Stimulated activated CD8-positive, alpha-beta memory T cell treated with anti-CD3 and anti-CD28 coated beads, Interleukin-12 subunit alpha, Interleukin-12 subunit beta, amount 100 ng/mL, for 1 hour (primary cell): ENCODE measurements at places on chromosomes 2 and 18.

DNA sequence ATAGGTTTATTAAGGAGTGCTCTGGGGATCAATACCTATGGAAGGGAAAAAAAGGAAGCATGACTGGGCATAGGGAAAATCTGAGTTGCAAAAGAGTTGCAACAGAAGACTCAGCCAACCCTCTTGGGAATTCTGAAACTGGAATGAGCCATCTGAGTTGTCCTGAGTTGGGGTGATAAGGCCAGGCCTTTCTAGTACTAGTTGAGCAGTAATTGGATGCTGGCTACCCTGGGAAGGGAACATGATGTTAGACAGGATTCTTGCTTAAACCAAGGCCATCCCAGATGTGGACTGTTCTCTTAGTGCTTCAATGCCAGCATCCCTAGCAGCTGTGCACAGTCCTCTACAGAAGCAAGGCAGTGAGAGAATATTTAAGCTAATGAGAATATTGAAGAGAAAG lies 348.8 kb upstream of the GULP1 start:
- DNase-seq = no peak

DNA sequence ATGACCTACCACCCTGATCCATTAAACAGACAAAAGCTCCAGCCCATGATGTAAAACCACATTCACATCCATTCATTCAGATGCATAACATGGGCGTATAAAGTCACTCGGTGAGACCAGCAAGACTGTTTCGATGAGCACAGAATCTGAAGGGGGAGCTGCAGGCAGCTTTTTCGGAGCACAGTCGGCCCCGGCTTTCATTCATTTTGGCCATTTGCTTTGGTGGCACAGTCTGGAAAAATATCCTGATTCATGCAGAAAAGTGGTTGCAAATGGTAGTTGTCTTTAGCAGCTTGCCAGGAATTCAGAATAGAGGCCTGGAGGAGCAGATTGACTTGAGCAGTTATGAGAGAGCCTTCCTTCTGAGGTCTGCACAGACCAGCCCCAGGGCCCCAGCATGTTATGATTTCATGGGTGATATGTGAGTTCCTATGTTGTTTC lies 11.2 kb downstream of the ARID5A start:
- DNase-seq = no peak

DNA sequence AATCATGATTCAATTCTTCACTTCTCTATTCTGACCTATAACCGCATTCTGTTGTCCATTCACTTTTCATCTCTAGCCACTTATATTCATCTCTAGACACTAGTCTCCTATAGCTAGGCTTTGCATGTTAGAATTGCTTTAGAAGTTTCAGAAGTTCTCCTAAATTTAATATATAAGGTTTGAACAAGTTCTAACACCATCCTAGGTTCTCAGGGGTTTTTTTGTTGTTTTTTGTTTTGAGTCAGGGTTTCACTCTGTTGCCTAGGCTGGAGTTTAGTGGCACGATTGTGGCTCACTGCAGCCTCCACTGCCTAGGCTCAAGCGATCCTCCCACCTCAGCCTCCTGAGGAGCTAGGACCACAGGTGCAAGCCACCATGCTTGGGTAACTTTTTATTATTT lies 19.9 kb downstream of the WDSUB1 start:
- no peak for DNase-seq

DNA sequence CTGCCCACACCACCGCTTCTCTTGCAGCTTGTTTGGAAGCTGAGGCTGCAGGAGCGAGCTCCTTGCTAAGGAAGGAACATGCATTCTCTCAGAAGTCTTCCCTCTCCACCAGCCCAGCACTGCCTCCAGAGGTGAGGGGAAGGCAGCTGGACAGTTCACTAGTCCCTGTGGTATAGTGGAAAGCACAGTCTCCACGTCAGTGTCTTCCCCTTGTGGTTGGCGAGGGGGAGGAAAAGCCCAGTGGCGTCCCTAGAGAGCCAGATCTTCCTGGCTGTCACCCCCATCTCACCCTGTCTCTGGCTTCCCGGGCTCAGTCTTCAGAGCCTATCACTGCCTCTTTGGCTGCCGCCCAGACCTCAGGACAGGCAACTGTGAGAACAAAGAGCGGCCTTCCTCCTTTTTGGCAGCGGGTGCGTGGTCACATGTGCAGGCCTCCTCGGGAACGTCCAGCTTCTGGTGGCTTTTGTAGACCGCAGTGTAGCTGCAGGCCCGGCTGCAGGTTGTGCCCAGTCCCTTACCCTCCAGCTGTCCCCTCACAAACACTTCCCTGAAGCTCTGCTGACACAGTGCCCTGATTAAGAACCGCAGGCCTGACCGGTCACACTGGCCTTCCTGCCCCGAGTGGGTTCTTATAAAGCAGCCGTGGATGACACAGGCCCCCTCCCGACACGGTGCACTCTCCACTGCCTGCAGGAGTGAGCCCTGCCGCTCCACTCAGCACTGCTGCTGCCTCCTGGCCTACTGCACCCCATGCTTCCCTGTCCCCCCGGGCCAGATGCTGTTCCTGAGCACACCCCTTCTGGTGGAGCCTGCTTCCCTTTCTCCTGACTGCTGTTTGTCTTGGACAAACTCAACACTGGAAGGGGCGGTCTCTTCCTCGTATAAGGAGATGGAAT lies 90.9 kb downstream of the RNF144A start:
- DNase-seq = no peak

DNA sequence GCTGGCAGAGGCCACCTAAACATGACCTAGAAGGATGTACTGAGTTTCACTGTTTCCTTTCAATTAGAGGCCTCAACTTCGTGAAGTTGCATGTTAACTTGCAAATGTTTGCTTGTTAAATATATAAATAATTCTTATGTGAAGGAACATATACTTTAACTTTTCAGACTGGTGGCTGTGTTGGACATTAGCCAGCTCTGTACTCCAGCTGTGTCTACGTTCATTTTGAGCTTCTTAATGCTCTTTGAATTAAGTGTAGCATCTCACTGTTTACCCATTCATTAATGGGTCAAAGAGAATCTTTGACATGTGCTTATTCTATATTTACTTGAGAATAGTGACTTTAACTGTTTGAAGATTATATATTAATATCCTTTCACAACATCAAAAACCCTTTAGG lies 823.2 kb upstream of the ID2 start:
- DNase-seq = no peak

DNA sequence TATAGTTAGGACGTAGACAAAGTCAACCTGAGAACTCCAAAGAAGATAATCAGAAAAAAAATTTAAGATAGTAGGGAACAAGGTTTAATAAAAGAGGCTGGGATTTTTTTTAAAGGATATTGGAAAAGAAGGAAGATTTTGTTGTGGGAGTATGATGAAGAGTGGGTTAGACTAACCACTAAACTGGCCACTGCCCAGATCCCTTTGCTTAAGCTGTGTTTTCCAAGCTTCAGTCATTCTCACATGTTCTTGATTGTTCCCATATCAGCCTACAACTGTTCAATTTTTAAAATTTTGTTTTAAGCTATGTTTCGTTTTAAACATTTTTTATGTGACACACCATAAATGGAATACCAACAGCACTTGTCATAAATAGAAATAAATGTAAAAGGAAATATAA lies 284.5 kb upstream of the MMADHC start:
- no peak for DNase-seq

GRCh38 chr2:51212374-51212773 lies 180.4 kb upstream of the NRXN1 start:
- DNase-seq = no peak

DNA sequence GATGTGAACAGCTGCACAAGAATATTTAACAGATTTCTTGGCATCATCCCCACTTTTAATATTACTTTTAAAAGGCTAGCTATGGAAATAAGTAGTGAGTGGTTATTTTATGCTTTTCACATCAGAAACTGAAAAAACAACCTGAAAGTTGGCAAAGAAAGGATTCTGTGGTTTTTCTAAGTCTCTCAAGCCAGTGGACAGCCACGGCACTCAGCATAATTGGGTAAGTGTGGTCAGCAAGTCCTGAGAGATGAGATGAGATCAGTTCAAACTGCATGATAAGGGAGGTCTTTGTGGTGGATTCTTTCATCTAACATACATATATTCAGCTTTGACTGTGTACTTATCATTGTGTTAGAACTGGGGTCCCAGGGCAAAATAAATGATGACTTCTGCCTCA lies 105.2 kb downstream of the LYPD6B start:
- DNase-seq = no peak

DNA sequence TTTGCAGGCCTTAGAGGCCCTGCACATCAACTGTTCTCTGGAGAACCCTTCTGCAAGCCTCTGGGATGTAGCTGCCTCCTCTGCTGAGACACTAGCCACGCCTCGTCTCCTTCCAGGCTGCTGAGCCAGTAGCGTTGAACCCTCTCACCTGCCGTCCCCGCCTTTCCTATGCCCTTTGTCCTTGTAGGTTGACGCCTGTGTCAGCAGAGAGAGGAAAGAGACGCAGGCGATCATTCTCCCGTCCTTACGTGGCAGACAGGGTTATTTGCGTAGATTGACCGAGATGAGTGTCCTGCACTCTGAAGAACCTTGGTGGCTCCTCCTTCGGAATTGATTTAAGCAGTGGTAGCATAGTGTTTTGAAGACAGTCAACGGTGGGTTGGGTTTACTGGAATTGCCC lies 27.8 kb downstream of the ID2 start:
- no peak for DNase-seq

- DNase-seq = no peak
Observed at GRCh38 chr2:238102865-238103264, 2.7 kb downstream of the ESPNL start.

GRCh38 chr2:162073888-162074631 lies at the start of gene DPP4:
Gene DPP4, minus strand, starts transcription at chr2:162074215. Its CDS starts 234 bp downstream, at chr2:162073981.
- DNase-seq = no peak

- no peak for DNase-seq
Observed at GRCh38 chr2:31163011-31163539, 24.8 kb upstream of the GALNT14 start.

- DNase-seq = no peak
Observed at GRCh38 chr2:30480703-30481322, 33.8 kb downstream of the LCLAT1 start.

DNA sequence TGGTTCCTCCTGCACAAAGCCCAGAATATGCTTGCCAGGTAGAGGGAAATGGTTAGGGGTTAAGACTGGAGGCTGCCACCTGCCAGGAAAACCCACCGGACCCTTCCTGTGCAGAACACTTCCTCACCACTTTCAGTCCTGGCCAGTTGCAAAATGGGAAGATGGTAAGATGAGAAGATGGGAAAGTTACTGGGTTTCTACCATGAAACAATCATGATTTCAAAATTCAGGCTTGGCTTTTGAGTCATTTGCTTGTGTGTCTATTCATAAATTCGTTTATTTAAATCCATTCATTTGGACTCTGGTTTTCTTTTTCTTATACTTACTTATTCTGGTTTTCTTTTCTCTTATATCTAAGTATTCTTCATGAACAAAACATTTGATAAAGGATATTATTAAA lies 7.2 kb downstream of the BMP10 start:
- no peak for DNase-seq

DNA sequence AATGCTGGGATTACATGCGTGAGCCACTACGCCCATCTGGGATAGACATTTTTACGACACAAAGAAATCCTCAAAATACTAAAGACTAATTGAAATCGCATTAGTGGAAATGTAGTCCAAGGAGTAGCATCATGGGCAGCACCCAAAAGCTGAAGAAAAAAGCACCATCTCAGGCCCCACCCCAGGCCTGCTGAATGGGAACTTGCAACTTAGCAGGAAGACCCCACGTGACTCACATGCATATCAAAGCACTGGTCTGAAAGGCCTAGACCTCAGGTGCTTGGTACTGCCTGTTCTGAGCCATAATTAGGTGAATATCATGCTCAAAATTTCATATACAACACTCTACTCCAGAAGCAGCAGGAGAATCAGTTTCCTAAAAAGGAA lies 28.9 kb downstream of the SPRED2 start:
- DNase-seq = no peak

DNA sequence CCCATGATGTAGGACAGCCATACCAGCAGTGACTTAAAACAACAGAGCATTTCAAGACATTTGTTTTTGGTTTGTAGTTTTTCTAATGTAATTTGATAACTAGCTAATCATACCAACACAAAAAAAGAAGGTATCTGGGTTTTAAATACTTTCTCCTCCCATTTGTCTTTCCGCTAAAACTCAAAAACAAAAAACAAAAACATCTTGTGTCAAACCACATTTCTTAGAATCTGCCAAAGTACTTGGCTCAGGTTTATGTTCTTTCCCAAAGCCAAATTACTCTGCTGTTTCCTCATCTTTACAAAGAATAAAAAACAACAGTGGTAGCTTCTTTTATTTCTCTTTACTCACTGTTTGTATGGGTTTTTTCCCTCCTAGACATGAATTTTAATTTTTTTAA lies 71.5 kb downstream of the GREB1L start:
- DNase-seq = no peak

DNA sequence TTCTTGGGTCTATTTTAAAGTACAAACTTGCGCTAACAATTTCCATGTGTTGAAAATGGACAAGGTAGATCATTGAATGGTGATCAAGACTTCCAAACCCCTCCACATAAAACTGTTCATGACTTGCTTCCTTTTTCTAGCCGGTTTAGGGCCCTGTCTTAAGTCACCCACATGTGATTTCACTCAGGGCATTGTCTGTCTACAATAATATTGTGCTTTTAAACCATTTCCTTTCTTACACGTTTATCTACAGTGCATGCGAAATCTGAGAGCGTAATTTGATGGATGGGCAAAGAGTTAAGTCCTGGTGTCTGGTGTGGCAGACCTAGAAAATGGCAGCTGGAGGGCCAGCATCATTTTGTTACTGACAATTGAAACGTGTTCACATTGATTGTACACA lies 2.0 kb upstream of the ZNF516 start:
- no peak for DNase-seq

- DNase-seq = no peak
Observed at GRCh38 chr2:147327613-147328012, 517.2 kb upstream of the ACVR2A start.

- no peak for DNase-seq
Observed at GRCh38 chr2:29110916-29111535, 4.2 kb upstream of the CLIP4 start.

- no peak for DNase-seq
Observed at GRCh38 chr2:235647877-235648276, 154.0 kb downstream of the AGAP1 start.

- no peak for DNase-seq
Observed at GRCh38 chr2:221848286-221848685, 276.2 kb upstream of the EPHA4 start.

DNA sequence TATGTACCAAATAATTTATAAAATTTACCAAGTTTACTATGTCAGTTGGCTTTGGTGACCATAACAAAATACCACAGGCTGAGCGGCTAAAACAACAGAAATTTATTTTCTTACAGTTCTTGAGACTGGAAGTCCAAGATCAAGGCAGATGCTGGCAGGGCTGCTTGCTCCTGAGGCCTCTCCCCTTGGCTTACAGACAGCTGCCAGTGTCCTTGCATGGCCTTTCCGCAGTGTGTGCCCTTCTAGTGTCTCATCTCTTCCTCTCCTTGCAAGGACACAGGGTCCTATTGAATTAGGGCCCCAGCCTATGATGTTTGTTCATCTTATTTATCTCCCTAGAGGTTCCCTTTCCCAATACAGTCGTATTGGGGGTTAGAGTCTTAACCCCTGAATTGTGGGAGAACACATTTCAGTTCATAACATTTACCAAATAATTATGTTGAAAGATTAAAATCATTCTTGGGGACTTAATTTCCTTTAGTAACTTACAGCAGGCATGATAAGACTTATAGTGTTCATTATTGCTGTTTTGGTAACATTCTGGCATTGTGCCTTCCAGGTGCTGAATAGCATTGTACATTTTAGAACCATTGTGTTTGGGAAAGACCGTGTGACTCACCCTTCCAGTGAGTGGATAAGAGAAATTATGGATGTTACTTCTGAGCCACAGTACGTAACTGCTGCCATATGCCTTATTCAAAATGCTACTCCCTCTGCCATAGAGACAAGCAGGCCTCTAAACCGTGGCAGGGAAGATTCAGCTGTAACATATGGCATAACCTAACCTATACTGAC lies 317.5 kb downstream of the TMX3 start:
- no peak for DNase-seq
